Activated CD8-positive, alpha-beta memory T cell treated with anti-CD3 and anti-CD28 coated beads for 48 hours (primary cell): ENCODE measurements at places on chromosomes 16 and 17.

DNA sequence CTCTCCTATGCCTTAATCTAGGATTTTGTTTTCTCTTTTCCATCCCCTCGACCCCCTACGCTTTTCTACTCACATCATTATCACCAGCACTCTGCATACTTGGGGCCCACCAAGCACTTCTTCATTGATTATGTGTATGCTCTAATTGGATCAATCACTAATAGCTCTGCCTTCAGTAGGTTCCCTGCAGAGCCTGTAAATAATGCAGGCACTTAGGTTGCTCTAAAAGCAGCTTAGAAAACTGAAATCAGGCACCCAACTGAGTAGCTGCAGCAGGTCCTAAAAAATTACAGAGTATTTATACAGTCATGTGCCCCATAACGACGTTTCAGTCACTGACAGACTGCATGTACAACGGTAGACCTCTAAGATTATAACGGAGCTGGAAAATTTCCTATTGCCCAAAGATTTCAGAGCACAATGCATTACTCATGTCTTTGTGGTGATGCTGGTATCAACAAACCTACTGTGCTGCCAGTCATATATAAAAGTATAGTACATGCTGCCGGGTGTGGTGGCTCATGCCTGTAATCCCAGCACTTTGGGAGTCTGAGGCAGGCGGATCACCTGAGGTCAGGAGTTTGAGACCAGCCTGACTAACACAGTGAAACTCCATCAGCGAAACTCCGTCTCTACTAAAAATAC is 280.4 kb downstream of the HS3ST3B1 start:
- DNase-seq = no peak

GRCh38 chr16:49929626-49930025 is 73.7 kb upstream of the ZNF423 start:
- no peak for DNase-seq

GRCh38 chr17:49404906-49405305 is 9.8 kb downstream of the PHB1 start:
- DNase-seq = no peak

DNA sequence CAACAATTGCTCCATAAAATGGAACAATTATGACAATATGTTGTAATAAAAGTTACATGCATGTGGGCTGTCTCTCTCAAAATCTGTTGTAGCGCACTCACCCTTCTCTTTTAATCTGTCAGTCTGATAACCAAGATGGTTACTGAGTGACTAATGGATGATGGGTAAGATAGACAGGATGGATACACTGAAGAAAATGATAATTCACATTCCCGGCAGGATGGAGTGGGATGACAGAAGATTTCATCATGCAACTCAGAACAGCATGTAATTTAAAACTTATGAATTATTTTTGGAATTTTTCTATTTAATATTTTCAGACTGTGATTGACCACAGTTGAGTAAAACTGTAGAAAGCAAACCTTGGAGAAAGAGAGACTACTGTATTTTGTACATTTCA is 30.5 kb downstream of the CDH13 start:
- no peak for DNase-seq

GRCh38 chr16:72924537-72924926 is 123.4 kb downstream of the ZFHX3 start:
- no peak for DNase-seq

DNA sequence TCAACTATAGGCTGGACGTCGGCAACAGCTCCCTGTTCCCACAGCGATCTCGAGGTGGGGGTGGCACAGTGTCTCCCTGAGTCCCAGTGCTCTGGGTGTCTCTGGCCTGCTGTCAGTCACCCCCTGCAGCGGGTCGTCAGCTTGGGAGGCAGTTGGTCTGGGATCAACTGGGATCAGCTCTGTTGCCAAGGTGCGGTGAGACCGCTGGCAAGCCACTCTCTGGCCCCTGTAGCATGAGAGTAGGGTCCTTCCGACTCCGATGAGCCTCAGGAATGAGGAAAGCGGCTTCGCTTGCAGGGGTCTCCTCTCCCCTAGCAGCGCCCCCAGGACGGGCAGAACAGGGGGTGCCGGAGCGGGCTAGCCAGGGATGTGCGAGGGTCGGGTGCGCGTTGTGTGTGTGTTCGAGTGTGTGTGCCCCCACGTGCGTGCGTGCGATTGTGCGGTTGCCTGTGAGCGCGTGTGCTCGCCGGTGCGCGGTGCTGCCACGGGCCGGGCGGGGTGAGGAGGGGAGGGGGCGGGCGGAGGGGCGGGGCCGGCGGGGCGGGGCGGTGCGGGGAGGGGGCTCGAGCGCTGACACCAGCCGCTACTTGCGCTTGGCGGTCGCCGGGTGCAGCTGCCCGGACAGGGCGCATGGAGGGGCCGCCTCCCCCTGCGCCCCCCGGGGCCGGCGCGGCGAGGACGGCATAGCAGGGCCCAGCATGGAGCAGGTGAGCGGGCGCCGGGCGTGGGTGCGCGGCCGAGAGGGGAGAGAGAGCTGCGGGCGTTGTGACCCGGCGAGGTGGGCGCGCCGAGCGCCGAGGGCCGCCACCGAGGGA is 9.4 kb upstream of the ARHGAP23 start:
- no peak for DNase-seq

DNA sequence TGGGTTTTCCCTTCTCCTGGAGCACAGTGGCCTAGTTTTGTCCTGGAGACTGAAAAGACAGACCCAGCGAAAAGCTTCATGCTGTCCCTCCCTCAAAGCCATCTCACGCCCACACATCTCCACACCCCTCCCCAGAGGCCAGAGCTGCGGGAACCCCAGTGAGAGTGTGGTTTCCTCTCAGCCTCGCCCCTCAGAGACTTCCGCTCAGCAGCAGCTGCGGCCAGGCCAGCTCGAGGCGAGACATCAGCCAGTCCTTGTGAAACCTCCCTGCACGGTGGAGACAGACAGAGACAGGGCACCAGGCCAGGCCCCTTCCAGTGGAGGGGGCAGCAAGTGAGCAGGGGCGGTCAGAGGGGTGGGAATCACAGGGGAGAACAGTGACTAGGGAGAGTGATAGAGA is 77.0 kb upstream of the TNRC6C start:
- DNase-seq = peak; percentile 41

- DNase-seq = no peak
Observed at GRCh38 chr16:79298894-79299799, 301.4 kb downstream of the MAF start.

- DNase-seq = no peak
Observed at GRCh38 chr16:89565256-89565505, 4.7 kb downstream of the RPL13 start.

DNA sequence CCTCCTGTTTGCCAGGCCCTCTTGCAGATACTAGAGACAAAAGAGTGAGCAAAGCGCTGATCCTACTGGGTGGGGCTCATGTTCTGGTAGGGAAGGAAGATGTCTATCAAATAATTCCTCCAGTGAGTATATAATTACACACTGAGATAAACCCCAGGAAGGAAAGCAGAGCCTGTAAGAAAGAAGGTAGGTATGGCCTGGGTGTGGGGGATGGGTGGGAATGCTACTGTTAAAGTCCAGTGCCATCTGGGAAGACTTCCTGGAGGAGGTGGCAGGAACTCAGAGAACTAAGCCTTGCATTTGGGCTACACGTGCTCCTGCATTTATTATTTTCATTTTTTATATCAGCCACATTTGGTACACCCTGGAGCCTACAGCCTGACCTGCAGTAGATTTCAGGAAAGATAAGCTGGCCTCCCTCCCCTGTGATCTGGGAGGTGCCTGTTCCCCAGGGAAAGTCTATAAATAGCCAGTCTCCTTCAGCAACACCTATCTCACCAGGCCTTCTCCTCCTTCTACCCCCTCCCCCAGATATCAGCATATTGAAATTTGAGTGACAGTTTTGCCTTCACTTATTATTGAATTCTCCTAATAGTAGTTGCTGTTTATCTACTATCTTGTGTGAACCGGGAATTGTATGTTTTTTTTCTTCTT is 11.5 kb downstream of the ATP2C2 start:
- DNase-seq = no peak

- no peak for DNase-seq
Observed at GRCh38 chr17:55069983-55070529, 101.5 kb downstream of the STXBP4 start.

DNA sequence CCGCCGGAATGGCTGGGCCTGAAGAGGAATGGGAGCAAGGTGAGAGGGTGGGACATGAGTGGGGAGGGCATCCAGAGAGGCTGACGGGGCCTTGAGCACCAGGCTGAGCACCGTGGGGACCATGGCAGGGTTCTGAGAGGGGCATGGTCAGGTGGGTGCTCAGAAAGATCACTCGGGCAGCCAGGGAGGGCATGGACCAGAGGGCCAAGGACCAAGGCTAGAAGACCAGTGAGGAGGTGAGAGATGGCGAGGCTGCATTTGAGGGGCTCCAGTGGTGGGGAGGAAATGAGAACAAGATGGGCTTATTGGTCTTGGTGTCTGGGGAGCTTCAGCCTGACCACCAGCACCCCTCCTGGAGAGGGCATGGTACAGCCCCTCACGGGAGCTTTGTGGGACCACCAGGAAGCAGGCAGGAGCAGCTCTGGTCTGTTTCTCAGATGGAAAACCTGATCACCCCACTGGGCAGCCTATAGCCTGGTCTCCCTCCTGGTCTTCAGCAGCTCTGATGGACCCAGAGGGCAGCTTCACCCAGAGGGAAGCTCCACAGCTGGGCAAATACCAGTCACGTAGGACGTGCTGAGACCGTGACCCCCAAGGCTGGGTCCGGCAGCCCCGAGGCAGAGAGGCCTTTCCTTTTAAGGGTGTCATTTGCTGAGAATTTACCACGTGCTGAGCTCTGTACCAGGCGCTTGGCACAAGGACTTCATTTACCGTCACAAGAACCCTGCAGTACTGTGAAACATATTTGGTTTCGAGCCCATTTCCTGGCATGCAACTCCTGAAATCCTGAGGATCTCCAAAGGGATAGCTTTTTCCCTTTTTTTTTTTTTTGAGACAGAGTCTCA is 11.4 kb upstream of the NCBP3 start:
- no peak for DNase-seq

GRCh38 chr17:68310152-68310551 is 18.9 kb downstream of the ARSG start:
- no peak for DNase-seq

GRCh38 chr17:18315562-18315922 is 449 bp downstream of the SMCR8 start:
- DNase-seq = no peak

DNA sequence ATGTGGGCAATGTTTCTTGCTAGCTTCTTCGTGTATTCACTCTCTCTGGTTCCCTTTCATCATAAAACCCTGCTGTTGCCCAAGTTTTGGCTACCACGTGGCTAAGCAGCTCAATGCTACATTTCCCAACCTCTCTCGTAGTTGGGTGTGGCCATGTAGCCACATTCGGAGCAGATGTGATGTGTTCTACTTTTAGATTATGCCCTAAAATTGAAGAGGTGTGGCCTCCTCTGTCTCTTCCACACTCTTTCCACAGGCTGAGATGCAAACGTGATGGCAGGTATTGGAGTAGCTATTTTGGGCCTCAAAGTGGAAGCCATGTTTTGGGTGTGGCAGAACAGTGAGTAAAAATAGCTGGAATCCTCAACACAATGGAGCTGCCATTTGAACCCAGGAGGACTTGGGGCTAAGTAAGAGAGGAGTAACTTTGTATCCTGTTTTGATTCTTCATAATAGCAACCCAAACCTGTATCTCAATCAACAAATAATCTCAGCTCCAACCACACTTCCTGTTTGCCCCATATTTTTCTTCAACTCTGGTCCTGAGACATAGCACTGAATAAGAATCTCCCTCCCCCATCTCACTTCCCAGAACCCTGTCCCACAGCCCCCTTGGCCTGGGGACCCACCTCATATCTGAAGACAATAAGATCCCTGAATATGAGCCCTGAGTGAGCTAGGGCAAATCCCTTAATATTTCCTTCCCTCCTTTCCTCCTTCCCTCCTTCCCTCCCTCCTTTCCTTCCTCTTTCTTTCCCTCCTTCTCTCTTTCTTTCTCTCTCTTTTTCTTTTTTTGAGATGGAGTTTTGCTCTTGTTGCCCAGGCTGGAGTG is 4.0 kb downstream of the NUPR1 start:
- DNase-seq = no peak

GRCh38 chr17:59465949-59466307 is 99.5 kb upstream of the DHX40 start:
- no peak for DNase-seq

- DNase-seq = no peak
Observed at GRCh38 chr16:2278956-2279800, 11.3 kb upstream of the RNPS1 start.

GRCh38 chr16:3158026-3158509 is 23.2 kb downstream of the ZNF213 start:
- no peak for DNase-seq

DNA sequence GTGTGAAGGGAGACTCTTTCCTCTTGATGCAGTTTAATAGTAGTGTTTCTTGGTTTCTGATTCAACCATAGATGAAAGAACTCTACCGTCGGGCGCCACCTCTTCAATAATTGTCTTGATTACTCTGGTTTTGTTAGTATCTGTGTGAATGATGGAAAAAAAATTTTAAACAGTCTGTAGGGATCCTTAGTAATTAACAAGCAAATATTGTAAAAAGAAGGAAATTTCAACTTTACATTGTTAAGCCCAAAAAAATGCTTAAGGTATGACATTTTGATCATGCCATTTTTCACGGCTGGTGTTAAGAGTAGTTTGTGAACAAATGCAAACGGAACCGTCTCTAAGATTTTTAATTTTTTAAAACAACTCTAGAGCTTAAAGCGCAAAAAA is 4.1 kb downstream of the KRT10 start:
- DNase-seq = no peak

DNA sequence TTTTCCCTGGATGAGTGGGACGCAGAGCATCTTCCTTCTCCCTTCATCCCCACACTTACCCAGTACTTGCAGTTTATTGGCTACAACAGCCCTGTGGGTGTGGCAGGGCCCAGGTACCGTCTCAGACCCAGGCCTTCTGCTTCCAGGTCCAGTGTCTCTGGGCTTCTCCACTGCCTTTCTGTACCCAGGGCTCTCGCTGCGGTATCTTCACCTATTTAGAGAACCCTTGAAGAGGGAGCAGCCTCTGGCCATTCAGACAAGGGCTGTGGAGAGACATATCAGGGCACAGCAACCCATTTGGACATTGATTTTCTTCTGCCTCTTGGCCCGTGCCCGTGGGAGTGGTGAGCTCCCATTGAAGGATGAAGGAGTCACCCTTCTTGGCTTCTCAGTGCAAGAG is 17.3 kb downstream of the TBX4 start:
- no peak for DNase-seq

DNA sequence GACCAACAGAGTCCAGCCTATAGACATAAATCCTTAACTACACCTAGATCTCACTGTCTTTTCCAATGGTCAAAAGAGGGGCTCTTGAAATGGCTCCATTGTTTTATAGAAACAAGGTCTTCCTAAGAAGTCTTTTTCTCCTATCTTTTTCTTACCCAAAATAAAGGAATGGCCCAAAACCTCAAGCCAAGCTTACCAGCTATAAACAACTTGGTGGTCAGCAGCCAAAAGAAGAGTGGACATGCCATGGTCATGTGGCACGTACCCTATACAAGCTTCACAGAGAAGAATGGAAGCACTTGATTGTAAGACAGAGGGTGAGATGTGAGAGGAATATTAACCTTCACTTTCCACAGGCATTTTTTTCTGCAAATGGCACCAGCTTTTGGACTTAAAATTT is 82.1 kb upstream of the GNAO1 start:
- no peak for DNase-seq
